Articular chondrocyte of knee joint (primary cell): ENCODE measurements at places on chromosomes 12 and 14. TPM values are rescaled to one million over a fixed set of nuclear protein-coding genes. Genes with fewer than 3 reads are reported as not detected.

Gene FAM90A1
- 0.13 and 0.43 TPM in 2 replicates for total RNA-seq

Gene KRT82
- not detected in 2 replicates for total RNA-seq

Gene CD163
- total RNA-seq = not detected in 2 replicates

Gene RNASE3
- total RNA-seq = not detected in 2 replicates

Gene DDX47
- total RNA-seq = 68.1 and 79.7 TPM in 2 replicates

Gene SMARCC2
- 56.1 and 59.6 TPM in 2 replicates for total RNA-seq

Gene KCNA5
- total RNA-seq = not detected in 2 replicates

Gene FGF23
- total RNA-seq = not detected in 2 replicates

Gene TCTN2
- total RNA-seq = 24.2 and 29.0 TPM in 2 replicates

Gene LALBA
- total RNA-seq = not detected in 2 replicates

Gene B3GNT4
- 0.26 and 0.54 TPM in 2 replicates for total RNA-seq

Gene GPX2
- not detected in 2 replicates for total RNA-seq

Gene NUDT14
- total RNA-seq = 7.6 and 14.1 TPM in 2 replicates

Gene RNASE4
- 49.4 and 54.9 TPM in 2 replicates for total RNA-seq

Gene SIRT4
- 1.0 and 1.8 TPM in 2 replicates for total RNA-seq

Gene DIO2
- total RNA-seq = 14.7 and 44.0 TPM in 2 replicates

Gene LMNTD1
- 0.52 TPM in 1 of 2 replicates, not detected in the other for total RNA-seq

Gene TMEM63C
- total RNA-seq = not detected in 2 replicates

Gene HCAR3
- total RNA-seq = not detected in 2 replicates

Gene TRMT61A
- 6.5 and 8.6 TPM in 2 replicates for total RNA-seq

Gene TNFAIP2
- total RNA-seq = 57.4 and 60.6 TPM in 2 replicates

Gene P2RX7
- total RNA-seq = 2.5 and 5.7 TPM in 2 replicates

Gene BCAT1
- 127 and 150 TPM in 2 replicates for total RNA-seq

Gene VDR
- total RNA-seq = 18.9 and 19.1 TPM in 2 replicates

Gene POTEG
- not detected in 2 replicates for total RNA-seq

Gene GPN3
- total RNA-seq = 12.9 and 14.7 TPM in 2 replicates

Gene HSPA2
- total RNA-seq = 11.5 and 13.6 TPM in 2 replicates

Gene CEP83
- total RNA-seq = 16.3 and 27.4 TPM in 2 replicates

Gene C12orf54
- total RNA-seq = 0.22 TPM in 1 of 2 replicates, not detected in the other

Gene OLR1
- not detected in 2 replicates for total RNA-seq

Gene LMO3
- under 0.01 and 0.39 TPM in 2 replicates for total RNA-seq

Gene RPL10L
- not detected in 2 replicates for total RNA-seq

Gene LPAR5
- not detected in 2 replicates for total RNA-seq

Gene KCNC2
- not detected in 2 replicates for total RNA-seq

Gene SOAT2
- total RNA-seq = under 0.01 and 0.11 TPM in 2 replicates

Gene ST8SIA1
- total RNA-seq = 10.1 and 17.4 TPM in 2 replicates

Gene SLC7A8
- total RNA-seq = 94.3 and 98.6 TPM in 2 replicates

Gene COX8C
- not detected in 2 replicates for total RNA-seq

Gene GLT8D2
- 64.2 and 70.4 TPM in 2 replicates for total RNA-seq

Gene KRT83
- not detected in 2 replicates for total RNA-seq

Gene PRKD1
- total RNA-seq = 12.0 TPM in 2 replicates
